ENCODE measurements at places on chromosomes 12 and 14.

GRCh38 chr12:116630762-116631161 lies 71.6 kb downstream of the MAP1LC3B2 start:
- no peak for DNase-seq

DNA sequence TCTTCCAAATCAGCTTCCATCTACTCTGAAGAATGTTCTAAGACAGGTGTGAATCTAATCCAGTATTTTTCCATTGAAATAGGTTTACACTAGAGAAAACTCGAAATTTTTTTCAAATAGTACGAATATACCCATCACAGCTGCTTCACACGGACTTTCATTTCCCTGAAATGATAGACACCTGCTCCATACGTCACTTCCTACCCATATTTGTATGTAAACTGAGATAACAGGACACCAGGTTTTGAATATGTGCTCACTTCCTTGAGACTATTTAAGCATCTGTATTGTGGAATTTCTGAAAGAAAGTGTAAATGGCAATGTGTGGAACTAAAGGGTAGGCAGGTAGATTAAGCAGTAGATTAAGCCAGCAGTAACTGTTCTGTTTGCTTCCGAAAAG lies 13.4 kb upstream of the ITPR2 start:
- DNase-seq, result no peak

- DNase-seq, result peak; percentile 96
These were observed 11.2 kb upstream of the PYGL start for GRCh38 chr14:50955373-50956043.

DNA sequence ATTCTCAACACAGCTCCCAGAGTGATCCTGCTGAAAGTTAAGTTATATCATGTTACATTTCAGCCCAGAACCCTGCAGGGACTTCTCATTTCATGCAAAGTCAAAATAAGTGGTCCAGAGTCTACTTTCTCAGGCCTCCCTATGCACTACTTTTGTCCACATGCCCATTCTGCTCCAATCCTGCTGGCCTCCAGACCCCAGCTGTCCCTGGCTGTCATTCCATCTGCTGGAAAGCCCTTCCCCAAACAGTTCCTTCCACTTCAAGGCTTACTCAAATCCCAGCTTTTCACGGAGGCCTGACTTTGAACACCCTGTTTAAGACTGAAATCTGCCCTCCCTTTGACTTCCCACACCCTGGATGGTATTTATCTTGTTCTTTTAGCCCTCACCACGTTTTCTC lies 109.8 kb upstream of the DNM1L start:
- no peak for DNase-seq

DNA sequence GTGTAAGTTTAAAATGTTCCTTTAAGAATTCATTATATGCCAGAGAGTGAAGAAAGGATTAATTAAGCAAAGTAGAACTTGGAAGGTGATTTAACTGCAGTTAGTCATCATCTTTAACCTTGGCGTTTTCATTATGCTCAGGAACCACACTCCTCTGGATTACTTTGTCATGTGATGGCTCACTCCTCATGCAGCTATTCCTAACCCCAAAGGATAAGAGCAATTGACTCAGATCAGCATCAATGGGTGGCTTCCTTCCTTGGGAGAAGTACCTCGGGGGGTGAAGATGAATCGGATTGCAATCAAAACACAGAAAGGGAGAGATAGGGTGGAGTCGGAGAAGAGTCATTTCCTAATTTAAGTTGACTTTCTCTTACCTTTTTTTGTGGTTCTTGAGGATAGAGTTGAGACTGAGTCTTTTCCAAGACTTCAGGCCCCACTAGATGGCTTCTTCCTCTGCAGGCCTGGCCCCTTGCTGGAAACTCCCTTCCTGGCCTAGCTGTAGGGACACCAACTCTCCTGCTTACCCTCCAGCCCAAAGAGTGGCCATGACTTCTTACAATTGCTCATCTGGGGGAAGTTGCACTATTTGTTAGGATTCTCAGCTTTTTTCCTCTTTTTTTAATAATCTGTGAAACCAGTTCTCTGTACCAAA lies 238.6 kb upstream of the DDHD1 start:
- DNase-seq, result peak; percentile 51

- no peak for DNase-seq
These were observed 58.6 kb upstream of the PARP11 start for GRCh38 chr12:3931776-3932175.

GRCh38 chr14:65173973-65174693 lies 71.8 kb upstream of the MAX start:
- DNase-seq, result no peak

DNA sequence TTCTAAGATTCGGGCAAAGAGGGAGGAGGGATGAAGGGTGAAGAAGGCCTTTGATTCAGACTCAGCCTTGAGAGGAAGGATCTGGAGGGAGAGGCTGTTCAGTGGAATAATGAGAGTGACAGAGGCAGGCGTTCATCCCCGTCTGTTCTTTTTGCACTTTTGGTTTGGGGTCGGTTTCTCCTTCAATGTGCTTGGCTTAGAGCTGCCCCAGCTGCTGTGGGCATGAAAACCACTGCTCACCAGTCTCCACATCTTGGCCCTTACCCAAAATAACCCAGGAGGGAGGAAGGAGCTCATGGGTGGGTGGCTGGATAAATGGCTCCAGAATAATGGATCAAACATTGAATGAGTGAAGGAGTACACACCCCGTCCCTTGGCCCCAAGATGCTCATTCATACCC lies 261.7 kb upstream of the FKBP4 start:
- no peak for DNase-seq

- no peak for DNase-seq
These were observed 46.3 kb downstream of the MON2 start for GRCh38 chr12:62512901-62513300.

DNA sequence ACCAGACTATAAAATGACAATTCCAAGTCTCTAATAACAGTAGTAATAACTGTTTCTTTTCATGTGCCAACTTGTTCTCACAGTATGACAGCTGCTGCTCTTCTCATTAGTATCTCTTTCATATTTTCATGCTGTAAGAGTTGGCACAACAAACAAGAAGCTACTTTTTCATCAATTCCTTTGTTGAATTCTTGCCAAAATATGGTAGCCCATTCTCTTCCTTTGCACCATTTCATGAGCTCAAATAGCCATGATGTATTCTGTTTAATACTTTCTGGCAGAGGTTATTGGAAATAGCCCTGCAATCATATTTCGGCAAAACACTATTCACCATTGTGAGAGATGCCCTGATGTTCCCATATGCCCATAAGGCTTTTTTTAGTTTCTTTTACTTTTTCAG lies 1100.7 kb downstream of the TRHDE start:
- DNase-seq, result no peak

- no peak for DNase-seq
These were observed 91.3 kb upstream of the USP44 start for GRCh38 chr12:95642583-95642982.

GRCh38 chr14:103522649-103523574 lies at the start of gene CKB:
CKB (minus strand) TSS chr14:103522830; CDS start chr14:103522493, 337 bp downstream.
- DNase-seq, result peak; percentile 56

DNA sequence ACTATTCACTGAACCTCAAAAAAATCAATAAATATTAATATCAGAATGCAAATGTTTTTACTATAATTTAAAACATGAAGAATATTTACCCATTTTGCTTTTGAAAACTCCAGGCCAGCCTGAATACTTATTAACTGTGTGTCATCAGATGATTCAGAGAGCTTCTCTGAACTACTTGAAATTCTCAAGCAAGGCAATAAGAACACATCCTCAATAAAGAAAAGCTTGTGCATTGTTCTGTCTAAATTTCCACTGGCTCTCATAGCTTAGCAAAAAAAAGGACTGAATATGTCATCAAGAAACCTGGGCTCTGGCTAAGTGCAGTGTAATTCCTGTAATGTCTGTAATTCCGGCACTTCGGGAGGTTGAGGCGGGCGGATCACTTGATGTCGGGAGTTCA lies 194.1 kb downstream of the BTG1 start:
- DNase-seq, result no peak

All from fibroblast of villous mesenchyme (primary cell).